Esophagus squamous epithelium (tissue), 5 donors: ENCODE measurements at places on chromosomes 6 and 20. TPM values are rescaled to one million over a fixed set of nuclear protein-coding genes. Genes with fewer than 3 reads are reported as not detected.

The NINL gene
- total RNA-seq, result 11.6 TPM

The OARD1 gene
- total RNA-seq, result 30.0 TPM

The FAM83D gene
- total RNA-seq, result 105 TPM

The ID1 gene
- total RNA-seq, result 439 TPM

The MOG gene
- not detected for total RNA-seq

The EFCAB8 gene
- total RNA-seq, result 0.38 TPM

The REM1 gene
- not detected for total RNA-seq

The AKAP7 gene
- 2.1 TPM for total RNA-seq

The SMLR1 gene
- total RNA-seq, result not detected

The KCNK15 gene
- total RNA-seq, result 0.13 TPM

The GSTA4 gene
- 50.4 TPM for total RNA-seq

The HCRTR2 gene
- total RNA-seq, result not detected

The HLA-A gene
- total RNA-seq, result 182 TPM

The TTK gene
- 14.1 TPM for total RNA-seq

DNA sequence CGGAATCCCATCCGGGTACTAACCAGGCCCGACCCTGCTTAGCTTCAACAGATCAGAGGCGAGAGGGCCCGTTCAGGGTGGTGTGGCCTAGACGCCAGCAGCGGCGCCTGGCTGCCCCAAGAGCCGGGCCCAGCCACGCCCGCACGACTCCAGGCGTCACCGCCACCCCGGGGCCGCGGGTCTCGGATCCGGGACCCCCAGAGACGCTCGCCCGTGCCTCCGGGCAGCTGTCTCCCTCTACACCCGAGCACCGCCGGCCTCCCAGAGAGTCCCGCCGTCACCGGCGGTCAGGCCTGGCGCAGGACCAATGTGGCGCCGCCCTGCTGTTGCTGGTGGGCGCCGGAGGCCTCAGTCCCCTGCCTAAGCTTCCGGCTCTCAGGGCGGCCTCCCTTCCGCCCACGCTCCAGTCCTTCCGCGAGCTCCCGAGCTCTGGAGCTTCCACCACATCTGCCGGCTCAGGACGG is 441.2 kb upstream of the DEFB115 start:
- no peak for DNase-seq

DNA sequence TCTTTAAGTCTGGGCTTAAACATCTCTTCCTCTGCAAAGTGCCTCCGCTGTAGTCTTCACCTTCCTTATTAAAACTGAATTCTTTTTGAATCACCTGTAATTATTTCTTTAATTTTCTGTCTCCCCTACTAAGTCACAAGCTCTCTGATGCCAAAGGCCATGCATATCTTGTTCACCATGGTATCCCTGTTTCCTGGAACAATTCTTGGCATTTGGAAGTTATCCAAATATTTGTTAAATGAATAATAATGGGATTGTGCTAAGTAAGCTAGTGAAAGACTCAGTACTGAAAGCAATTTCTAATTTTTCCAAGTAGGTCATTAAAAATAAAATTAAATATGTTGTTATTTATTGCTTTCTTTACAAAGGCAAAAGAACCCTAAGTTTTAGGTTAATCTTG is 12.2 kb downstream of the SNAP91 start:
- no peak for DNase-seq

- no peak for DNase-seq
These were observed 1.6 kb upstream of the QKI start for GRCh38 chr6:163412801-163413344.

- DNase-seq, result no peak
These were observed 11.6 kb upstream of the SCGN start for GRCh38 chr6:25640446-25640845.

GRCh38 chr6:78523622-78524021 is 343.7 kb upstream of the IRAK1BP1 start:
- DNase-seq, result no peak

DNA sequence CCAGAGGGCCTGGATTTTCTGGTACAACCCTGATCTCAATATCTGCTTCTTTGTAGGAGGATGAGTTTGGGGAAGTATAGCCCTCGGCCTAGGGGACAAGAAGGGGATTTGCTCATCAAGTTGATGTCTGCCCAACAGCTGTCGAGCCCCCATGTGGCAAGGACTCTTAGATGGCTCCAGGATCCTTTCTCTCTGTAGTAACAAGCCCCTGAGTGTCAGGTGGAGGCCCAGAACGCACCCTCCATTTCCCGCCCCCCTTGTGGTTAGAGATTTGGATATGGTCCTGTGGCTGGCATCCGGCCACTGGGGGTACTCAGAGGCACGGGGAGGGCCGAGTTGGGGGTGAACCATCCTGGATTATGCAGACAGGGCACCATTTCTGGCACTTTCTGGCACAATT is 50.1 kb downstream of the CTCFL start:
- DNase-seq, result no peak

DNA sequence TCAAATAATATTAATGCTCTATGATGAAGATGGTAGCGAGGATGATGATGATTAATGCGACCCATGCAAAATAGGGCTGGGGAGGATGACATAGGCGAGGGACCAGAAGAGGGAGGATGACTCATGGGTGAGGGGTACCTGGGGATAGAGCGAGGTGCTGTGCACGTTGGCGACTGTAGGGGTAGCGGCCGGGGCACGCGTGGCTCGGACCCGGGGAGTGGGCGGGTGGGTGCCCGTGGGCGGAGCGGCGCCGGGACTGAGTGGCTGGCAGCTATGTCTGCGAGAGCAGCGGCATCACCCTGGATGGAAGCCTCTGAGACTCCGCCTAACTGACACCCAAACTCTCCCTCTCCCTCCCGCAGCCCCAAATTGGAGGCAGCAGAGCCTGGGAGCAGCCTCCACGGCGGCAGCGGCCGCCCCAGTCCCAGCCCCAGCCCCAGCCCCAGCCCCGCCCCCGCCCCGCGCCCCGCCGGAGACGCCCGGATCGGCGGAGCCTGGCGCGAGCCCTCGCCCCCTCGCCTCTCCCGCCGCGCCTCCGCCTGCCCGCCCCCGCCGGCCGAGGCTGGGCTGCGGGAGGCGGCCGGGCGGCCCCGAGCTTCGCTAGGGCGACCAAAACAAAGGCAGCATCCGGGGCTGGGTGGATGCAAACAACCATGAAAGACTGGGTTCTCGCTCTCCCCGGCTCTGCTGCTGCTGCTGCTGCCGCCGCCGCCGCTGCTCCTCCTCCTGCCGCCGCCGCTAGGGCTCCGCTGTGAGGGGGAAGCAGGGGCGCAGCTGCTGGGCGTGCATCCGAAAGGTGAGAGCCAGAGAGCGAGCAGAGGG is at the start of gene RIMS1:
RIMS1 (plus strand) TSS at position 367 of the 822 bp plus-strand sequence. CDS start 474 bp downstream, outside the sequence.
- no peak for DNase-seq

DNA sequence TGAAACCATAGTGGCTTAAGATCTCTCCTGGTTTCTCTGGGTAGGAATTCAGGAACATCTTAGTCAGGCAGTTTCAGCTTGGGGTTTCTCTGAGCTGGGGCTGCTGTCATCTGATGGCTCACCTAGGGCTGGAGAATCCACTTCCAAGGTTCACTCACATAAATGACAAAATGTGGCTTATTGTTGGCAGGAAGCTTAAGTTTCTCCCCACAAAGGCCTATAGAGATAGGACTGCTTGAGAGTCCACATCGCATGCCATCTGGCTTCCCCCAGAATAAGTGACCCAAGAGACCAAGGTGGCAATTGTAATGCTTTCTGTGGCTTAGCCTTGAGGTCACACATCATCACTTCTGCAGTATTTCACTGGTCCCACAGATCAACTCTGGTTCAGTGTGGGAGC is 131.4 kb downstream of the EDN1 start:
- no peak for DNase-seq

- DNase-seq, result no peak
These were observed 69.0 kb upstream of the AHI1 start for GRCh38 chr6:135566311-135567068.

DNA sequence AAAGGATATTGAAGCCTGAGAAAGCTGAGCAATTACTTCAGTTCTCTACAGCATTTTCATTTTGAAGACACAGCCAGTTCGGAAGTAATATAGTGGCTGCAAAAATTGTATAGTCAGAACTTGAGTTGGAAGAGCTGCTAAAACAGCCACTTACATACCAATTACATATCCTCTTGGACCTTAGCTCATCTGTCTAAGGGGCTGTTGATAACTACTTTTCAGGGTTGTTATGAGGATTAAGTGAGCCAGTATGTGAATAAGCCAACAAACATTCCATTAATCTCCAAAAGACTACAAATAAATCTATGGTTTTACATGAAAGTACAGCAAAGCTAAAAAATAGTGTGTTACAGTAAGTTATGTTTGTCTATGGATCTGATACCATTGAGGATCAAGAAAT is 59.7 kb downstream of the TMEM200A start:
- DNase-seq, result no peak

DNA sequence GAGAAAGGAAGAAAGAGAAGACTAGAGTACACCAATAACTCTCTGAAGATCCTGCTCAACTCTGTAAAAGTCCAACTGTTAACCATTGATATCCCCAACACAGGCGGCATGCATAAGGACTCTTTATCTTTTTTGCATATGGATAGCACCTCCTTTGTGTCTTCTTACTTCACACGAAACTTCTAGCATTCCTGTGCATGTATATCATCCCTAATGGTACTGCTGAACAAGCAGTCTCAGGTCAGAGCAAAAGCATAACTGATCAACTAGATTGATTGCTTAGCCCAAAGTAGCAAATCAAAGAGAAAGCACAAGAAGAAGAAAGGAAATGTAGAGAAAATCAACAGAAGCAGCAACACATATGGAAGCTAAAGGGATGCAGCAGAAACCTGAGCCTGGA is 234.4 kb downstream of the SYNE1 start:
- DNase-seq, result no peak

- DNase-seq, result no peak
These were observed 55.4 kb downstream of the RAB44 start for GRCh38 chr6:36752886-36753506.

GRCh38 chr6:160188773-160189172 is 67.2 kb downstream of the SLC22A1 start:
- no peak for DNase-seq

DNA sequence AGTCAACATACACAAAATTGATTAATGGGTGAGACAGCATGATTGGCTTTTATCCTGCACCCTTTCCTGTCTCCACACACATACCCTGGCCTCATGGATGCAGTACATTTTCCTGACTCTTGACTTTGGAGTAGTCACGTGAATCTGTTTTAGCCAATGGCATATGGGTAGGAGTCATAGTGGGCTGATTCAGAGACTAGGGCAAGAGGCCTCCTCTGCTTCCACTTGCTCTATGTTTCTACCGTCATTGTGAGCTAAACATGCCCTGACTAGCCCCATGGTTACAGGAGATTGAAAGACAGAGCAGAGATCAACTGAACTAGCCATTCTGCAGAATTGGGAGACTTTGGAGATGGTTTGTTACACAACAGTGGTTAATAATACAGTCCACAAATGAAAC is 850.0 kb downstream of the DHX35 start:
- DNase-seq, result no peak

- no peak for DNase-seq
These were observed 395.3 kb upstream of the BTBD3 start for GRCh38 chr20:11522366-11522741.

DNA sequence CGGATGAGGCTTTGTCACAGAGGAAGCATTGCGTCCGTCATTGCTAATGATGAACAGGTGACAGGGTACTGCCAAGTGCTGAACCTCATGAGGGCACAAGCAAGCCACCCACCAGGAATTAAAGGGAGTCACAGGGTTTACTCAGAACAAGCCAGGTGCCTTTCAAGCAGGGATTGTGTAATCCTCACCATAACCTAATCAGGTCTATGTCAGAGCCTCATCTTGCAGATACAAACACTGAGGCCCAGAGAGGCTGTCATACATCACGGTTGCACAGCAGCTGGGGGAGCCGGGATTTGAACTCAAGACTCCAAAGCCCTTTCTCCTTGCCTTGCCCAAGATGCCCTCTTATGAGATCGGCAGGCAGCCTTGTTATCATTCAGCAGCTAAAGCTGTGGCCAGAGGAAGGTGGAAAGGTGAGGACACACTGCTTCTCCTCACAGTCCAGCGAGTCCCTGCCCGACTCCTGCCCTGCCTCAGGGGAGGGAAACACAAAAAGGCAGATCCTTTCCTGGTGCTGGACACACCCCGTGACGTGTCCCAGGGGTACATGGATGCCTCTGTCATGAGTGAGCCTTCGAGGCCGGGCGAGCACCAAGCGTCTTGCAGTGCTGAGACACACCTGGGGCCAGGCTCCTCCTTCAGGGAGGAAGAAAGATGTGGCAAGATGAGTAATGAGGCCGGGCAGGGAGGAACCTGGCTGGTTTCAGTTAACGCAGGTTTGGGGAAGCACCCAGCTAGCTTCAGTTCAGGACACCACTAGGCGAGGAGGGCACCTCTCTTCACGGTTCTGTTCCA is 214.9 kb downstream of the LY86 start:
- DNase-seq, result peak; percentile 26

GRCh38 chr20:2837221-2837960 is 3.1 kb downstream of the PCED1A start:
- no peak for DNase-seq

- DNase-seq, result no peak
These were observed 175.1 kb downstream of the THBS2 start for GRCh38 chr6:169078399-169079145.

- no peak for DNase-seq
These were observed 105.9 kb downstream of the TOX2 start for GRCh38 chr20:44020406-44021148.

GRCh38 chr20:63163171-63163570 is 52.8 kb downstream of the YTHDF1 start:
- DNase-seq, result no peak

DNA sequence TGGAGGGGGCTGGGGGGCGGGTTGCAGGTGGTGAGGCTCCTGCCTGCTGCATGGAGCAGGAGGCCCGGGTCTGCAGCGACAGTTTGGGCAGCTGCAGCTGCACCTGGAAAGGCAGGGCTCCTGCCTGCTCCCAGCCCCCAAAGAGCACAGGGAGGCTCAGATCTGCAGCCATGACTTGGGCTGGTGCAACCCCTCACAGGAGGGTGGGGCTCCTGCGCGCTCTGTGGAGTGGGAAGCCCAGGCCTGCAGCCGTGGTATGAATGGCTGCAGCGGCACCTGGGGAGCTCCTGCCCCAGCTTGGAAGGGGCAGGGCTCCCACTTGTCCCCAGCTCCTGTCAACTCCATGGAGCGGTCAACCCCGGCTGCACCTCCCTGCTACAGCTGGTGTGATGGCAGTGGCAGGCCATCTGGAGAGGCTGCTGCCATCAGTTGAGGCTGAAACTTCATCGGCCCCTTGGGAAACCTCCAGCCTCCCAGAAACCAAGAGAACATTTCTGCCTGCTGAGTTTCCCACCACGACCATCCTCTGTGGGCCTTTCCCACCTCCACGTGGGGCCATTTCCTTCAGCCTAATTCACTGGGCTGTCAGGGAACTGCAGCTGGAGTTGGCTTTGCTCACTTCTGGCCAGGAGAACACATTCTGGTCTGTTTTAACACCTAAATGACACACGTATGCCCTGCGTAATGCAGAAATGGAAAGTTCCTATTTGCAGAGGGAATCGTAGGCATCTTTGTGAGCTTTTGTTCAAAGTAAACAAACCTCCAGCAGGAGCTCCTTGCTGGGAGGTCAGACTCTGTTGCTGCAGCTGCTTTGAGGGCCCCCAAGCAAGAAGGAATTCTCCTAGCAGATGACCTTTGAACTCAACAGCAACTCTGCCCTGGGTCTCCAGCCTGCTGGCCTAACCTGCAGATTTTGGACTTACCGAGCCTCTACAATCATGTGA is 429.0 kb downstream of the PREX1 start:
- no peak for DNase-seq

- no peak for DNase-seq
These were observed 8.1 kb upstream of the METTL24 start for GRCh38 chr6:110366256-110366655.

GRCh38 chr20:2847802-2848201 is 7.3 kb downstream of the VPS16 start:
- DNase-seq, result no peak
